ENCODE measurements at places on chromosomes 5 and 9.

GRCh38 chr9:130275156-130275555 lies 9.6 kb downstream of the HMCN2 start:
- DNase-seq, result no peak

DNA sequence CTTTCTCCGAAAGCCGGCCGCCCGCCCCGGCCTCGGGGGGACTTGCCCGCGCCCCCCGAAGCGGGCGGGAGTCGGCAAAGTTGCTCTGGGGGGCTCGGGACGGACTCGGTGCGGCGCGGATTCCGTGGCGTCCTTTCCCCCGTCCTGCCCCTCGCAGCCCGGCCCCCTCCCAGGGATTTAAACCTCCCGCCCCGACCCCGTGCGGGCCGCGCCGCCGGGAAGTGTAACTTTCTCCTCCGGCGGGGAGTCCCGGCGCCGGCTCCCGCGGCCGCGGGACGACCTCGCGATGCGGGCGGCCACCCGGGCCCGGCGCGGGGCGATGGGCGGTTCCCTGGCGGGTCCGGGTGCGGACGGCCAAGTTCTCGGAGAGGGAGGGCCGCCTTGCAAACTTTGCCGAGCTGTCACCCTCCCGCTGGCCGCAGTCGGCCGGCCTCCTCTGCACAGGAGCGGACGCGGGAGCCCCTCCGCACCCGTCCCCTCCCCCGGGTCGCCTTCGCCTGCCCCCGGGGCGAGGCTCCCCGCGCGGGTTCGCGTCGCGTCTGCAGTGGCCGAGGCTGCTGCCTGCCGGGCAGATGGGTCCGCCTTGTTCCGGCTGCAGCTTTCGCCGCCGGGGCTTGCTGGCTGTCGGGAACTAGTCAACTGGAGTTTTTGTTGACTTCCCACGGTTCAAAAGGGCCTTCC lies 732 bp downstream of the PBX3 start:
- peak; percentile 33 for DNase-seq

DNA sequence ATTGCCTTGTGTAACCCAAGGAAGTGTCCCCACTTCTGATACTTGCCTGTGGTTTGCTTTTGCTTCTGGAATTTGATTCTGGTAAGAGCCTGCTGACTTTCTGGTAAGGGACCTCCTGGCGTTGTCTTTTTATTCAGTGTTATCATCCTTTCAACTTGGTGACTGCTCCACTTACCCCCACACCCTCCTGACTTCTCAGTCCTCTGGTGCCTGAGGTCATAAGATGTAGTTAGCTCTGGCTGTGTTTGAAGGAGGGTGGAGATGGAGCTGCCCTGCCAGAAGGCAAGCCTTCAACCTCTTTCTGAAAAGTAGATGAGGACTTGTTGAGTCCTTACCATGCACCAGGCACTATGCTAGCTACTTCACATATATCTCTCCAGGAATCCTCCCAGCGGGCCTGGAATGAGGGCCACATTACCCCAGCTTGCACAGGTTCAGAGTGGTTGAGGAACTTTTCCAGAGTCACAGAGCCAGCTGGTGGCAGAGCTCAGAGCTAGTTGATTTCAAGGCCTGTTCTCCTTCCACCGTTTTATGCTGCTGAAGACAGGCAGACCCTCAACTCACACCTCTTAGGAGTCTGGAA lies 45.2 kb upstream of the PITX1 start:
- DNase-seq, result no peak

GRCh38 chr5:110159202-110159601 lies 469.5 kb downstream of the MAN2A1 start:
- DNase-seq, result no peak

DNA sequence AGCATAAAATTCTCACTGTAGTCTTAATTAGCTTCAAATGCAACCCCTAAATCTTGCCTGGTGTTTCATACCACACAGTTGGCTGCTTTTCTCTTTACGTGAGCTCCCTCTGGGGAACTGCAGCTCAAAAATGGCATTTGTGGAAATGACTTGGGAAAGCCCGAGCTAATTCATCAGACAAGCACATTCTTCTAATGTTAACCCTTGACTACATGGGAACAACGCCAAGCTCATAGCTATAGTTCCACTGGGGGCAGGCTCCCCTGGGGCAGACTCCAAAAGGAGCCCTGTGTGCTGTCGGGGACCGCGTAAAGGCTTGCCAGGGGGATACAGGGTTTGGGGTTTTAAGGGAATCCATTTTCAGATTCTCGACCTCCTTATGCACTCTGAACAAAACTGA lies 301.4 kb upstream of the DAP start:
- DNase-seq, result no peak

DNA sequence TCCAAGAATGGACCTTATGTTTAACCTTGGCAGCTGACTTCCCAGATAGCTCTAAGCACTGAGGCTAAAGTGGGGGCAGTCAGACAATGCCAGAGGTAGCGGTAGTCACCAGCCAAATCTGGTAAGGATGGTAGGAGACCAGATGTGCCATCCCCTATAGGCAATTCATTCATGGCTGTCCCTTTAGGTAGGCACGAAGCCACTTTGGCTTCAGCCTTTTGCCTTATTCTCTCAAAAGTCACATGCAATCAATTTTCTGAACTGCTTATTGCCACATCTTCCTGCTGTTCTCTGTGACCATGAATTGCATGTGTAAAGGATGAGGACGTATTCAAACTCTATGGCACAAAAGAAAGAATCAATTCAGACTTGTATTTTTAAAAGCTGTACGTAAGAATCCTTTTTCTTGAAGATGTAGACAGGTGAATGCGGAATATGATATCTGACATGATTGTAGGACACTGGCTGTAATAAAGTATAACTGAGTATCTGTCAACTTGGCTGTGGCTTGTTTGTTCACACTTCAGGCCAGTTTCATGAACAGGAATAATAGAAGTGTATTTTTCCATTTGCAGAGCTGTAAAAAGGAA lies 611.7 kb downstream of the NR2F1-AS1 start:
- DNase-seq, result no peak

GRCh38 chr5:18375641-18376040 lies 741.4 kb downstream of the TAF11L14 start:
- DNase-seq, result no peak

DNA sequence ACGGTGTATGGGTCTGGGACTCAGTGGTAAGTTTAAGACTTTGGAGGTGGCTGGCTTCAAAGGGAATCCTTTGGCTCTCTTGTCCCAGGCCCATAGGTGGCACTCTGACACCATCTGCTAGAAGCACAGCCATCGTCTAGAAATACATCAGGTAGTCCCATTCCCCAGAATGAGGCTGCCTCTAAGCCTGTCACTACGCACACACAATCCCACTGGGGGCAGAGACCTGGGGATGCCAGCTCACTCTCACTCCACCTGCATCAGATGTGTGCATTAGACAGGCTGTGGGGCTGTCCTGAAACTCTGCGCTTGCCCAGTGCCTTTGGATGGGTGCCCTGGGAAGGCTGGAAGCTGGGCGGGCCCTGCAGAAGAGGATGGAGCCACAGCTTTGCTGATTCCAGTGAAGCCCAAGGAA lies 127.5 kb upstream of the PANK3 start:
- peak; percentile 72 for DNase-seq

GRCh38 chr9:7246917-7247522 lies 489.2 kb downstream of the KDM4C start:
- no peak for DNase-seq

DNA sequence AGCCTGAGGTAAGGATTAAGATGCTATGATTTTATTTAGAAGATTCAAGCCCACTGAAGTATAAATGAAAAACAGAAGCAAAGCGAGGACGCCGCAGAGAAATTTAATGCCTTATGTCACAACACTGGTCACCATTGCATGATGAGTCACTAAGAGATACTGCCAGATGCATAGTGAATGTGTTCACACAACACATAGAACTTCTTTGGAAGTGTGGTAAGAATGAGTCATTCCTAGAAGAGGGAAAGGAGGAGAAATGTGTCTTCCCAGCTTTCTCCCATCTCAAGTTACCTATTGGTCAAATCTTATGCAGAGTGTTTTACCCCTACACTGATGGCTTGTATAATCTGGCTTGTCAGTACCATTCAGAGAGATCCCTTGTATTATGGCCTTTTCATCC lies 465.3 kb upstream of the ARRDC3 start:
- no peak for DNase-seq

DNA sequence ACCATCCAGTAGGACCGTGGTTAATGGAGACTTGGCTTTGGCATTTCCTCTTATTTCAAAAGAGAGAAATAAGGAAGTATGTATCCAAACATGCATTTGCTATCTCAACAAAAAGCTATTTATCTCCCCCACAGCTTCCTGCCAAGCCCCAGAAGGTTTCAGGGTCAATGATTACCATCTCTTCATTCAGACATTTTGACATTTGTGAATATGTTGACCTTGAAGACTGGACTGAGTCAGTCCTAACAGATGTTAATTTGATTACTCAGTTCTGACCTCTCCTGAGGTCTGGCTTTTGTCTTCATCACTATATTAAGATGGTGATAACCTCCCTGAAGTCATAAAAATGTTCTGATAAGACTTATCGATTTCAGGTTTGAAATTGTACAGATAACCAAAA lies 479.4 kb downstream of the AGTPBP1 start:
- no peak for DNase-seq

GRCh38 chr9:136587145-136587943 lies 41.5 kb upstream of the NOTCH1 start:
- DNase-seq, result no peak

- DNase-seq, result peak; percentile 35
These were observed 53.1 kb upstream of the TYRP1 start for GRCh38 chr9:12640016-12640587.

DNA sequence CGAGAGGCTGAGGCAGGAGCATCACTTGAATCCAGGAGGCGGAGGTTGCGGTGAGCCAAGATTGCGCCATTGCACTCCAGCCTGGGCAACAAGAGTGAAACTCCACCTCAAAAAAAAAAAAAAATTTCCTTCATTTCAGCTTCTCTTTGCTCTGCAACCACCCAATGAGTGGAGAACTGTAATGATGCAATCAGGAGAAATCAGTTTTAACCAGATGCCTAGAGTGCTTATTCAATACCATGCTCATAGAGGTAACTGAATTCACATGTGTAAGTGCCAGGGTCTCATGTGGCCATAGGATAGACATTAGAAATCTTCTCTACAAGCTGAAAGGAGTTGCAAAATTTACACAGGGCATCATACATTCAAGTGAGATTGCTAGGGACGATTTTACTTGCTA lies 70.6 kb downstream of the HMHB1 start:
- DNase-seq, result no peak

DNA sequence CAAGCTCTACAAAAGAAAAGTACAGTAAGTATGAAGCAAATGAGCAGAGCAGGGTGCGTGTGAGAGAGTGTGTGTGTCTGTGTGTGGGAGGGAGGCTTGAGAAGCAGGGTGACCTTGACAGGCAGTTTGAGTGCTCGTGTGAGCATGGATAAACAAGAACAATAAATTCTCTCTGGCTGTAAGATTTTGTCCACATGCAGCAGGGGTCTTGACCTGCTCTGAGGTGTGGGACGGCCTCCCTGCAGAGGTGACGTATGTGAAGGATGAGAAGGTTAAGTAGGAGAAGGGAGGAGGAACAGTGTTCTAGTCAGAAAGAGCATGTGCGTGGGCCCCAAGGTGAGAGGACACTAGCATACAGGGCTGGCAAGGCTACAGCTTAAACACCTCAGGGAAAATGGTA lies 49.0 kb downstream of the SPTLC1 start:
- no peak for DNase-seq

DNA sequence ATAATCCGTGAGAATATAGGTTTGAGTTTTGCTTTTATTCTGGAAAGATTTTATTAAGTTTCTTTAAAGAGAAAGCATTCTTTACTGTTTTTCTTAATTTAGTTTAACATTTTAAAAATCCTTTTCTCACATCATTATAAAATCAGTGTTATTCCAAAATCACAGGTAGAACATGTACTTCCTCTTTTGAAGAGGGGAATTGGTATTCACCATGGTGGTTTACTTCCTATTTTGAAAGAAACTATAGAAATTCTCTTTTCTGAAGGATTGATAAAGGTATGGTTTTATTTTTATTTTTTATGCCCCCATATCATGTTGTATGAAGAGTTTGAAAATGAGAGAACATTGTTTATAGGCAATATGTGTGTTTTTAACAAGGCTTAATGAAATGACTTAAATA lies 43.0 kb downstream of the MTREX start:
- no peak for DNase-seq

DNA sequence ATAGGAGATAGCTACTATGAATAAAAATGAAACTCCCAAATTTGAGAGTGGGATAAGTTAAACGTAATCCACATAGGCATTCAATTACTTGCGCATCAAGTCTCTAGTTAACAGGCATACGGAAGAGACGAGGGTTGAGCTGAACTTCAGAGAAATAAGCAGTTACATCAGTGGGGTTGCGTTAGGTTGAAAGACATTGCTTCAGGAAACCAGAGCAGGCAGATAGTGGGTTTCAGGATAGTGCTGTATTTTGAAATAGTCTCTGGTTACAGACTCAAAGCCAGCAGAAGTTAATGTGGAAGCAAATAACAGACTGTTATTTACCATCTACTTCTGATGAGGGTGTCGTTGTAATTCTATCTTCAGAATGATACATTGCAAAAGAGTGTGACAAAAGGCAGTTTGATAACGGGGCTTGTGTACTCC lies 533.4 kb downstream of the PDE4D start:
- no peak for DNase-seq

DNA sequence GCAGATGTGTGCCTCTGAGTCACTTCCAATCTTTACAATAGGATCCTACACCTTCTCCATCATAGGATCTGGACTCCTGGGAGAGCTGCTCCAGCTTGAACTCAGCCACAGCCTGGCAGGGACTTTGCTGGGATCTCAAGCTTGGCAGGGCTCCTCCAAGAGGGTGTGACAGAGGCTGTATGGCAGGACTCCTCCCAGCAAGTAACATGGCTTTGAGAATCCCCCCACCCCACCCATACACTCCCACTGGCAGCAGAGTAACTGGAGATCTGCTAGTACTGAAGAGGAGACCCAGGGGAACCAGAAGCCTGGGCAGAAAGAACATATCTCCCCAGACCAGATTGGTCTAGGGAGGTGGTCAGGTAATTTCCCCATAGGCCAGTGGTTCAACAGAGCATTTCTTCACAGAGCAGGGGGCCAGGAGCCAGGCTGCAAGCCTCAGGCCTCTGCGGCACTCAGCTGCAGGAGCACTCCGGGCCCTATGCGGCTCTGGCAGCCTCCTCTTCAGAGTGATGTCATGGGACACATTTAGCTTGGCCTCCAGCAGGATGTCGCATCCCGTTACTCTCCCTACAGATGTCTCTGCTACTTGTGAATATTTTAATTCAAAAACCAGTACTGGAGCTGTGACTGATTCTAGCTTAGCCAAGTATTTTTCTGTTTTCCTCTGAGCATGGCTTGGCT lies 1.7 kb upstream of the ACSL6 start:
- no peak for DNase-seq

DNA sequence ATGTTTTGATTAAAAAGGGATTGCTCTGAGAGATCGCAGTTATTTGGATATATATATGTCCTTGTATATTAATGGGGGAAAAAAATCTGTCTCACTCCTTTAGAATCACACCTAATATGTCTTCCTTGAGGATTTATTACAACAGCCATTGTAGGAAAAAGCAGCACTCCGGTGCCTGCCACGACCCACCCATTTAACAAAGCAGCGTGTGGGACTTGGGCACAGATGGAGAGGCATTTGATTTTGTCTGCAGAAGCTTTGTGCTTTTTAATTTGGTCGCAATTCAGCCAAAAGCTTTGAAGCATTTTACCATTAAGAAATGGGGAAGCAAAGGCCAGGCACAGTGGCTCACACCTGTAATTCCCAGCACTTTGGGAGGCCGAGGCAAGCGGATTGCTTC lies 159.2 kb downstream of the SMARCA2 start:
- DNase-seq, result no peak
